ENCODE measurements at places on chromosomes 12 and 14. TPM values are rescaled to one million over a fixed set of nuclear protein-coding genes. Genes with fewer than 3 reads are reported as not detected.

GRCh38 chr12:131829791-131830334 is 1.7 kb downstream of the MMP17 start:
- no peak for DNase-seq
- H3K27me3 ChIP-seq, result no peaks in the 10 kb centered on the region
- no peak overlapping the region for H3K27ac ChIP-seq
- no peak overlapping the region for H3K4me3 ChIP-seq

DNA sequence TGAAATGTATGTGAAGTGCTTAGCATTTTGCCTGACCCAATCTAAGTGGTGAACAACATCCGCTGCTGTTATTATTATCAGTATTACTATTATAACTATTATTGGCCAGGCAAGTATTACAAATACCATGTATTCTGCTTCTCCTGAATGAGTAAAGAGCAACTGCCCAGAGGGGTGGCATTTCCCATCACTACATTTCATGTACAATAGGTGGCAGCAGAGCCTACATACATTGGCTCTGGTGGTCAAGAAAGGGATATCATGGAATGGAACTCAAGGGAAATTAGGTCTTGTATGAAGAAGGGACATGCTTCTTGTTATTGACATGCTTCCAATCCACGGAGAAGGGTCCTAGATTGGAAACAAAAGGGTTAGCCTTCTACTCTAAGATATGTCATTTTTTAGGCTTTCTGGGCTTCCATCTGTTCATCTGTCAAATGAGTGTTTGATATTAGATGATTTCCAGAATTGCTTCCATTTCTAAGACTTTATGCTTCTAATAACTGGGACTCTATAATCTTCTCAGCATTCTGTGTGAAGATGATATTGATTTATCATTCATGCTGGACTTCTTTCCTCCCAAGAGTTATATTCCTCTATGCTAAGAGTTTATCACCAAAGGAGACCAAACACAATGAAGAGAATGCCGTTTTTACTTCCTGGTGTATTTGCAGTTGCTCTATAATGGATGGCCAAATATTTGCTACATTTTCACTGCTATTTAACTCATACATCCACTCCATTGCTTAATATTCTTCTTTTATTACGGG is 239.1 kb downstream of the SSPN start:
- H3K27ac ChIP-seq, result no peak overlapping the region
- DNase-seq, result no peak
- H3K4me1 ChIP-seq, result no peaks in the 10 kb centered on the region
- no peaks in the 10 kb centered on the region for H3K27me3 ChIP-seq
- H3K36me3 ChIP-seq, result no peaks in the 10 kb centered on the region
- H3K4me3 ChIP-seq, result no peak overlapping the region

DNA sequence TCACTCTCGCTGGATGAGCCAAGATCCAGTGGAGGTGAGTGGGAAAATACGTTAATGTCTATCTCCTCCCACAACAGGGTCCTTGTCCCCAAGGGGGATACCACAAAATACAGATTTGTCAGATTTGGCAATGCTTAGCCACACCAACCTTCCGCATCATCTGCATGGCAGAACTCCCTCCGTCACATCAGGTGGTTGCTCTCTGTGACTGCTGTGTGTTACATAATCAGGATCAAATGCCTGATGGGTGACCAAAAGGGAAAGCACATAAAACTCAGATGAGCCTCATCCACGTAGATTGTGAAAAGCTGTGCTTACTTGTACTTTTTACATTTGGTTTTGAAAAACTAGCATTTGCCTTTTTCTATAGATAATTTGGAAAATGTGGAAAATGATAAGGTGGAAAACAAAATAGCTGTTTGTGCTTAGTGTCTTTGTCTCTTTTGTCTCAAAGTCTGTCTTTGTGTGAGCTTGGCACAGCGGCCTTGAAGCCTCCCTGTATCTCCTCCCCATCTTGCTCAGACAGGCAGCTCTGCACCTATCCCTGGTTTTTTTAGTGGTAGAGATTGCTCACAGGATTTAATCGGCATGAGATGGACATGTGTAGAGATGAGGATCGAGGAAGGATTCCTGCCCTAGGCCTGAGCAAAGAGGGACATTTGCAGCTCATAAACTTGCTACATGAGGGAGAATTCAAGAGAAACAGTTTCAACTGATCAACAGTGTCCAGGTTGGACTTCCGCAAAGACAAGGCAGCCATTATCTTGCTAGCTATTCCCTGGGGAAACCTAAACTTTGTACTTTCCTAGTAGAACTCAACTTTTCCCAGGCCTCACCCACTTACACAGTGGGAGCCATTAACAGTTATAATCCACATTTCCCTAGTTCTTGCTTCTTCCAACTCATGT is 3.6 kb upstream of the FGF6 start:
- H3K27ac ChIP-seq, result no peak overlapping the region
- no peak for DNase-seq
- H3K4me1 ChIP-seq, result no peaks in the 10 kb centered on the region

DNA sequence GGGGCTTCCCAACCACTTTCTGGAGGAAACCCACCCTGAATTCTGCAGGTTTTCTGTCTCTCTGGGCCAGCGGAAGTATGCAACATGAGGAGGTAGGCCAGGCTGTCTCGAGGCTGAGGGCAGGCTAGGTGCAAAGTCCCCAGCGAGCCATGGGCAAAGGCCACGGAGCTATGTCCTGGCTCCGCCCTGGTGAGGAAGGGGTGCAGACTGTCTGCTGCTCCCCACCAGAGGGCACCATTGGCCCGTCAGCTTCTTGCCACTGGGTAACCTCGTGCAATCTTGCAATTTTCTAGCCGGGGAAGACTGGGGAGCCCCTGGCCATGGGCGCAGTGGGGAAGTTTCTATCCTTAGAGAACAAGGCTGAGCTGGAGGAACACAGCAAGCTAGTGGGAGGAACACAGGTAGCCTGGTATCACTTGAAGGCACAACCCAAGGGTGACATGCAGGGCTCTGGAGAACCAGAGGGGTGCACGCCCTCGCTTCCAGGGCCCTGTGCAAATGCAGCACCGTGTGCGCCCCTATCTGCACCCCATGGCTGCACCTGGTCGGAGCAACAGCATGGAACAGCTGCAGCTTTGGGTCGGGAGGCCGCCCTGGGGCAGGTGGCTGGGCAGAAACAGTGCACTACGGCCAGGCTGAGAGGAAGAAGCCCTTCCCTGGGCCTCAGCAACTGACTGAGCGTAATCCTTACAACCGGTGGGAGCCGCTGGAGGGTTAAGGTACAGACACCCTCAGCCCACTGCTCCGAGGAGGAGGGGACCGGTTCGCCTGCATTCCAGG is 27.6 kb upstream of the RPLP0 start:
- peak overlapping the region; percentile 42 for H3K4me3 ChIP-seq
- H3K27ac ChIP-seq, result peak overlapping the region; percentile 71
- no peaks in the 10 kb centered on the region for H3K27me3 ChIP-seq
- DNase-seq, result peak; percentile 80

- no peaks in the 10 kb centered on the region for H3K4me1 ChIP-seq
- H3K4me3 ChIP-seq, result no peak overlapping the region
These were observed 105.8 kb upstream of the SINHCAF start for GRCh38 chr12:31431721-31432240.

- no peak overlapping the region for H3K27ac ChIP-seq
- no peaks in the 10 kb centered on the region for H3K4me1 ChIP-seq
- DNase-seq, result no peak
- H3K27me3 ChIP-seq, result no peaks in the 10 kb centered on the region
- H3K4me3 ChIP-seq, result no peak overlapping the region
- H3K36me3 ChIP-seq, result peaks cover 28% of the 10 kb centered on the region
These were observed 18.8 kb downstream of the SLC48A1 start for GRCh38 chr12:47791874-47792273.

The UNG gene
- 19.7 TPM for total RNA-seq

The PIWIL1 gene
- total RNA-seq, result not detected

The BDKRB2 gene
- total RNA-seq, result 0.09 TPM

All from T-cell (primary cell).